ENCODE measurements at places on chromosomes 6 and 20. TPM values are rescaled to one million over a fixed set of nuclear protein-coding genes. Genes with fewer than 3 reads are reported as not detected.
A peak's percentile ranks its signal among the peaks of the same experiment; 100 is the strongest.

The C20orf204 gene
- total RNA-seq, result 3.8 TPM

The UBD gene
- not detected for total RNA-seq

GRCh38 chr20:46699651-46700359 is 9.6 kb upstream of the SLC2A10 start:
- DNase-seq, result no peak

DNA sequence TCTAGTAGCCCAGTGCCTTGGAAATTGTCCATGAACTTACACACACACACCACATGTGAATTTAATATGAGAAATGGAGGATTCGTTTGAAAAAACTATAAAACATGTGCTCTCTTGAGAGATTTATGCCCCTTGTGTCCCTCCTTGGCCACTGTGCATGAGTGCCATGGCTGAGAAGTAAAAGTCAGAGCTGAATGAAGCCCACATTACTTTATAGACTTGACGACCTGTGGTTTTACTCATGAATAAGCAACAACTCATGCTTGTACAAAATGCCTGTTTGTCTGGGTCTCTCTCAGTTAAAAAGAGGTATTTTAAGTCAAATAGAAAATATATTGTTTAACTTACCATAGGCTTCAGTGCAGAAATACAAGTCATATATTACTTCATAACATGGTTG is 102.7 kb downstream of the KCNQ5 start:
- DNase-seq, result no peak

- peak; percentile 37 for DNase-seq
These were observed 72.4 kb downstream of the HFE start for GRCh38 chr6:26159357-26160273.

DNA sequence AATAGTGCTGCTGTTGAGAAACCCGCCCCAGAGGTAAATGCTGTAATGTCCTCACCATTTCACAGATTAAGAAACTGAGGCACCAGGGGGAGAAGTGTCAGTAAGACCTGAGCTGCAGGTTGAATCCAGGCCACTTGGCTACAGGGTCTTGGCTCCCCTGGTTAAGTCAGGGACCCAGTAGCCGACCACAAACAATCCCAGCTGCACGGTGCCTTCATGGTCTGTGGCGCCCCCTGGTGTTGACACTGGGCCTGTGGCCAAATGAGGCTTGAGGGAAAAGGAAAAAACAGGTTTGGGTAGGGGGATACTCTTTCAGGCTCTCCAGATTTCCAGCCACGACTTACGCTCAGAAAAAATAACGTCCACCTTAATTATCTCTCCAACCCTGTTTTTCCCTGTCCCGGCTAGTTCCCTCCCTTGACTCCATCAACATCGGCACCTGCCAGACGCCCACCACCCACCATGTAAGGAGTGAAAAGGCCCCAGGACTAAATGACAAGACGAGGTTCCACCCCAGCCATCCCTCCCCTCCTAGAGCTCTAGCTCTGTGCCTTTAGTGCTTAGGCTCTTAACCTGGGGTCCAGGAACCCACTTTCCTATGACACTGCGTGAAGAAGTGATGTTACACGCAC is 47.7 kb upstream of the POLR1H start:
- DNase-seq, result no peak
